ENCODE measurements at places on chromosomes 2 and 18.

- no peak for DNase-seq
Observed at GRCh38 chr18:36813824-36814223, 15.0 kb downstream of the TPGS2 start.

- no peak for DNase-seq
Observed at GRCh38 chr2:233852056-233852455, 2.3 kb downstream of the HJURP start.

DNA sequence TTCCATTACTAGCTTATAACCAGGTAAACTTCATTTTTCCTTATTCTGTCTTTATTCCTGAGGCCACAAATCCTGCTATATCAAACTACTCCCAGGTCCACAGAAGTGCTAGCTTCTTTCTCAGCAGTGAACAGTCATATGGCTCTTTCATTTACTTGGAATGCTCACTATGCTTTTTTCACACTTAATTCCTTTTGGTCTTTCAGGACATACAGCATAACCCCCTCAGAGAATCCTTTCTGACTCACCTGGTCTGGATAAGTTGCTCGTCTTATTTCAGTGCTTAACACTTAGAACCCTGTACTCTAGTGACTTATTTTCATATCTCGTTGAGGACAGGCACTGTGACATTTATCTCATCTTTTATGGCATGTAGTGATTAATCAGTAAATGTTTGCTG is 325.0 kb upstream of the UBE2E3 start:
- DNase-seq = no peak

DNA sequence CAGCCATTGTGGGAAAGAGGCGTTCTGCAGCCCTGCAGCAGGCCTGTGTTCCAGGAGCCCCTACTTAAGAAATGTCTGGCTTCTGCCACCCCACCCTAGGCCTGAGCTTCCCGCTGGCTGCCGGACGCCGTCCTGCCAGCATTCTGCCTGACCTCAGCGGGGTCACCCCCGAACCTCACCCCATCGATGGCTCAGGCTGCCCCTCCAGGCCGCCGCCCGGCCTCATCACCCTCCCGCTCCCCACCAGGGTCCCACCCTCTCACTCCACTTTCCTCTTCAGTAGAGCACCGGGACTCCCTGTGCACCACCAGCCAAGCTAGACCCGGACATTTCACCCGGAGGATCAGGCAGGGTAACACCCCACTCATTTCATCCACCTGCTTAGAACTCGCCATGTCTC is 73.6 kb upstream of the SALL3 start:
- no peak for DNase-seq

- no peak for DNase-seq
Observed at GRCh38 chr2:586641-587076, 90.5 kb downstream of the TMEM18 start.

DNA sequence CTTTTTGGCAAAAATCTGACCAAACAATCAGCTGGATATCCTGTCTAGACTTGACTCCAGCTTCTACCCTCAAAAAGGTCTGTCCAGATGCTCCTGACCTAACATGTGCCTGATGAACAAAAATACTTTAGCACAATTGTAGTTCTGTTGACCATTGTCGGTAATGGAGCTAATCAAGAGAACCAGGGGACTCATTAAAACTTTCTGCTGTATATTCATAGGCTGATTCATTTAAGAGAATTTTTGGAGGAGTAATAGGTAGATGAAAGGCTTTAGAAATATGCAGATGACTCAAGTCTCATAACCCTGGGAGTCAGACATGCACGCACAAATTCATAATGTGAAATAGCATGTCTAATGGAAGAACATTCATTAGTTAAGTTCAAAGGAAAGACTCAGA is 514.2 kb downstream of the TXNL1 start:
- DNase-seq = no peak

DNA sequence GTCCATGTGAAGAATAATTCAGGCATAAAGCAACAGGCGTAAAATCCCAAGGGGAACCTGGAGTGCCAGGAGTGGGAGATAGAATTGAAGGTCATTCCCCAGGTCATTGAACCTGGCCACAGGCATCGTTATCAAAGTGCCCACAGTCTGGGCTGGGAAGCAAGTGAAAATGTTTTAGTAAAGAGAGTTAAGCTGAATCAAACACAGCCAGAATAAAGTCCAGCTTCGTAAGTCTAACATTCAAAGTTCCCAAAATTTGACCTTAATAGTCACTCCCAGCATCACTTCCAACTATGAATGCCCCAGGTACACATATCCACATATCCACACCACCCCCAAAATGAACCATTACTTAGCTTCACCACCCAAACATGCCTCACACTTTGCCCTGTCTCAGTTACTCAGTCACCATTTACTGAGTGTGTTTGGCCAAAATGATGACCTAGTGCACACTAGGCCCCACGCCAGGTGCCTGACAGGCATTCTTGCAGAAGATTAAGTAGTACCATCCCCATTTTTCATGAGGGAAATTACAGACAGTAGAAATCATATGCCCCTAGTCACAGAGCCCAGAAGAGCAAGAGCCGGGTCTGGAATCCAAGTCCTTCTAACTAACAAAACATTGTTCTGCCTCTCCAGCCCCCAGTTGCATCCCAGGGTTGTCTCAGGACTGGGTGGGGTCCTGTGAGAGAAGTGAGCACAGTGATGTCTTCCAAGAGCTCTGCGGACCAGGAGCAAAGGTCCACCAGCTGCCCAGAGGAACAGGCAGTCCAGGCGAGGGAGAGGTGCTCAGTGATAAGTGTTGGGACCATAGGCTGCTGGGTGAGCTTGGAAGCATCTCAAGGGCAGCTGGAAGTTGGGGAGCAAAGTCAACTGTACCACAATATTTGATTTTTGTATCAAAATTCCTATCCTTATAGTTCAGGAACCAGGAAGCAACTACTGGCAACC is 65.2 kb upstream of the MYCN start:
- no peak for DNase-seq

Measured in SK-N-SH (cell line).